ENCODE measurements at places on chromosomes 11 and 22.

GRCh38 chr11:31636983-31637382 is 127.4 kb downstream of the ELP4 start:
- DNase-seq = no peak

DNA sequence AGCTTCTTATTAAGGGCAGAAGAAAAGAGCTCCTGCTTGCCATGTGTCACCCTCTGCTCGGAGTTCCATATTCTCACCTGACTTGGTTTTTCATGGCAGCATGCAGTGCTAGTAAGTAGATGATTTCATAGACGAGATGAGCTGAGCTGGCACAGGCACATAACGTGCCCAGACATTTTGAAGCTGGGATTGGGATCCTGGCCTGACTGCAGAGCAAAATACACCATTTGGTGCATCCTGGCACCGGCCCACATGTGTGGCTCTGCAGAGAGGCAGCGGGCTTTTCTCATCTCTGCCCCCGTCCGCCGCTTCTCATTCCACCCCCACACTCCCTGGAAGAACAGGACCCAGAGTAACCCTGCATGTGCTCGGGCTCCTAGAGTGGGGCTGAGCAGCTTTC is 24.8 kb downstream of the FAM118A start:
- no peak for DNase-seq

DNA sequence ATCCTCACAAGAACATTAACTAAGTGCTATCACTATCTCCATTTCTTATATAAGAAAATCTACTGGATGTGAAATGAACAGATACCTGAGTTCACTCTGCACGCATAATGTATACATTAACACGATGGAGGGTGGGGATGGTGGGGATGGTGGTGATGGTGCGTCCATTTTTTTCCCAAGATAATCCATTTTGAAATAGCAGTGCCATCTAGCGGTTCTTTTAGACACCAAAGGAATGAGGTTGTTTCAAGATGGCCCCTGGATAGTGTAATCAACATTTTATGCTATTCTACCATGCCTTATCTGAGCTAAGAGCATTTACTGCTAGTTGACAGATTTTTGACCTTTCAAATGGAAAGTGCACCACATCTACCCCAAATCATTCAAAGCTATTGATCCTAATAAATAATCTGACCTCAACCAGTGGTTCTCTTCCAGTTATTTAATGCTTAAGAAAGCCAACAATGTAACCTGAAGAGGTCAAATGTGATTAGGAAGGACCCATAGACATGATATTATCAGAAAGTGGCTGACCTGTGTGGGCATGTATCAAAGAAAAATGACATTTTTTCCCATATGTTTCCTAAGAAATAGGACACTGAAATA is 714.7 kb upstream of the TENM4 start:
- DNase-seq = peak; percentile 61

- no peak for DNase-seq
Observed at GRCh38 chr11:47448566-47449427, at the start of gene RAPSN. Gene RAPSN (minus strand): TSS chr11:47449136. CDS start chr11:47448964, 172 bp downstream.

DNA sequence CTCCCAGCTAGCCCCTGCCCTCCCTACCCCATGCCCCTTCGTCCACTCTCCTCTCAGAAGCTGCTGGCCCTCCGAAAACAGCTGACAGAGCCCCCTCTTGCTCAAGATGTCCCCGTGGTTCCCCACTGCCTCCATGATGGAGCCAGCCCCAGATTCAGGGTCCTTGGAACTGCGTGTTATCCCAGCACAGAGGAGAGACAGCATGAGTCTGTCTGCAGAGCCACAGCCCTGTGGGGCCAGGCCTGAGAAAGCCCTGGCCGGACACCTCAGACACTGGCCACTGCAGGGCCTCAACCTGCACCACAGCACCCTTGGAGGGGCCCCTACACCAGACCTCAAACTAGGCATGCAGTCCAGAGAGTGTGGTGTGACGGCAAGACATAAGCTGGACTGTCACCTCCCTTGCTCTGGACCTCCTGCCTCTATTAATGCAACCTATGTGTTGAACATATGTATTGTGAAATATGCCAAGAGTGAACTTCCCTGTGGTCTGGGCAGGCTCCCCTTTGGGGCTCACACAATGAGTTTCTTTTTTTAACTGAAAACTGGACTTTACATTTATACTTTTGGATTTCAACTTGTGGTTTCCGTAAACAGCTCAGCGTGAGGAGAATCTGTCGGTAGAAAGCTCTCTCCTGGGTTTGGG is 9.6 kb downstream of the PNPLA5 start:
- DNase-seq = no peak

DNA sequence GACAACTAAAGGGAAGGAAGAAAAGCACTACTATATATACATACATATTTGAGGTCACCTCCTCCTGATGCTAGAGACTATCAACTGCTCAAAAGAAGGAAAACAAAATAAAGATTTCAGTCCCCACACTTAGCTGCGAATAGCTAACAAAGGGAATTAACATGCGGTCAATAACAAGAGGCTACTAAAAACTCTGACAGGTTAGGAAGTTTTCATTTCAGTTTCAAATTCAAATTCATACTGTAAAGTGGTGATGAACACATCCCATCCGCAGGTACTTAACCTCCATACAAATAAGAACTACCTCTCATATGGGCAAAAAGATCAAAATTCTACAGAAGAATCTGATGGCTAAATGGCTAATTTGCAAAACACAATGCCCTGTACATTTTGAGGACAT is 2.6 kb downstream of the NAP1L4 start:
- DNase-seq = no peak

- DNase-seq = no peak
Observed at GRCh38 chr11:128512474-128512996, 74.8 kb downstream of the ETS1 start.

DNA sequence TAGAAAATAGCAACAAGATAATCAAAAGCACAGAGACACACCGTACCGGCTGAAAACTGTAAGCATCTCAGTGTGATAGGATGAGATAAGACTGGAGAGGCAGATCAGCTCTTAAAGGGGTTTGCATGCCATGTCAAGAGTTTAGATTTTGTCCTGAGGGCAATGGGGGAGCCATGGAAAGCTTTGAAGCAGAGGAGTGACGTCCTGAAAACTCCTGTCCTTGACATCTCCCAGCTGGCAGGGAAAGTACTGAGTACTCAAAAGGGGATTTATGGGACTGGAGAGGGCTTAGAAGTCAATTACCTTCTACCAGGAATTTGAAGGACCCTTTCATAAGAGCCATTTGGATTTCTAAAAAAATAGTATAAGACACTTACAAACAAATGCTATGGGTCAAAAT is 420.5 kb upstream of the NARS2 start:
- no peak for DNase-seq

GRCh38 chr11:112902361-112903011 is 58.7 kb upstream of the NCAM1 start:
- no peak for DNase-seq

- no peak for DNase-seq
Observed at GRCh38 chr22:46454504-46455269, 82.7 kb downstream of the CELSR1 start.

DNA sequence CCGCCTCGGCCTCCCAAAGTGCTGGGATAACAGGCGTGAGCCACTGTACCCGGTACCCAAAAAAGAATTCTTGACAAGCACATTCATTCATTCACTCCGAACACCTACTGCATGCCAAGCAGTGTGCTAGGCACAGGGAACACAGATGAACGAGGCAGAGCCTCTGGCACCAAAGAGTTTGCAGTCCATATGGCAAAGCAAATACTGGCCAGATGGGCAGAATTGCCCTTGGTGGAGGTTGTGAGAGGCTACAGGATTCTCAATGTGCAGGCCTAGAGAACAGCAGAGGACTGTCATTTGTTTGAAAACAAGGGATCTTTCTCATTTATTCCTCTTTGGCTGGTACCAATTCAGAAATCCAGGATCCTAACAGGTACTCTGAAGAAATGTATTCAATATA is 27.5 kb upstream of the MTCH2 start:
- no peak for DNase-seq

DNA sequence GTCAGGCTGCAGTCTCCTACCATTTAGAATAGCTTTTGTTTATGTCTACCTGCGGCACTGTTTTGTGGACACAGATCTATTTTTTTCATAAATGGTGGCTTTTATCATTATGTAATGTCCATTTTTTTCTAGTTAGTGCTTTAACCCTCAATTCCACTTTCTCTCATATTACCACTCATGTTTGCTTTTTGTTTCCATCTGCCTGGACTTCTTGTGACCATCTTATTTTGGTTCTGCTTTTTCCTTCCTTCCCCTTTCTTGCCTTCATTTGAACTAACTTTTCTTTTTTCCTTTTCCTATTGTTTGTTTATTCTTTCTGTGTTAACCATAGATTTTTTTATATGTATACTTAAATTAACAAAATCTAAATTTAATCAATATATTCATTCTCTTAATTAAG is 98.5 kb upstream of the SLC22A12 start:
- no peak for DNase-seq

GRCh38 chr11:78281511-78281910 is 92.8 kb downstream of the USP35 start:
- DNase-seq = no peak

- no peak for DNase-seq
Observed at GRCh38 chr11:567011-567628, 6.3 kb downstream of the RASSF7 start.

GRCh38 chr11:8566613-8567210 is 27.3 kb downstream of the STK33 start:
- peak; percentile 41 for DNase-seq

DNA sequence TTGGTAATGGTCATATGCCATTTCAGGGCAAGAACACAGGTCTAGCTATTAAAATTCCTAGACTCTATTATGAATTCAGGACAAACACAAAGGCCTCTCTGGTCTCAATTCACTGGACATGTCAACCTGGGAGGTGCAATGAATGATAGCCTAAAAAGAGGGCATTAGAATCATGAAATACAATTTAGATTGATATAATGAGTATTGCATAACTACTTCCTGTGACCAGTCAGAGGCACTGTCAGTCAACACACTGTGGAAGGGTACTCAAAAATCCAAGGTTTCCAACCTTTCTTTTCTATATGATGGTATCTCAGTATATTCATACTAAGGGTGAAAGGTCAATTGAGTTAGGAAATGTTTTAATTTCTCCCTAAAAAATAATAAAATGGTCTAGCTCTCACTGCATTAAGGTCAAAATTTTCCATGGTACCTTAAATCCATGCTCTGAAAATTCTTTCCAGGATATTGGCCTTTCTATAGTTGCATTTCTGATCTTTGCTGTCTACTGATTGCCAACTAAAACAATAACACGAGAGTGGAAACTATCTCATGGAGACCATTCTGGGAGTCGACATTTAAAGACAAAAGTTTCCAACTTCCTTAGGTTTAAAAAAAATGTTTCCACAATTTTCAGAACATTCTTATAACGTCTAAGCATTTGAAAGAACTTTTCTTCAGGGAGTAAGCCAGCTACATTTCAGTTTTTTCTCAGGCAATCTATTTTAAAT is 81.7 kb upstream of the APOA1 start:
- no peak for DNase-seq

DNA sequence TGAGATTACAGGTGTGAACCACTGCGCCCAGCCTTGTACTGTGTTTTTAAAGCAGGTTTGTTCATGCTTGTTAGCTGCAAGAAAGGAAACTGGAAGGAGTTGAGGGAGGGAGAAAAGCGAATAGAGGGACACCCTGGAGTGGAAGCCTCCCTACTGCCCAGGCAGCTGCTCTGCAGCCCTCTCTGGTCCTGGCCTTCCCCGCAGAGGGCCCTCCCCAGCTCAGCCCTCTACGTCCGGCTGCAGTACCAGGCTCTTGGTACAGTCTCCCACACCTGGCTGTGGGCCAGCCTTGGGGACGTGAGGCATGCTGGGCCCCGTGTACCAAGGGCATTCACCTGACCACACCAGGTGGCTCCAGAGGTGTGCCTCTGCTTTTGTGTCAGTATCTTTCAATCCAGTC is 70.8 kb downstream of the MED15 start:
- no peak for DNase-seq

GRCh38 chr11:70740488-70740851 is 342.1 kb downstream of the CTTN start:
- DNase-seq = no peak

DNA sequence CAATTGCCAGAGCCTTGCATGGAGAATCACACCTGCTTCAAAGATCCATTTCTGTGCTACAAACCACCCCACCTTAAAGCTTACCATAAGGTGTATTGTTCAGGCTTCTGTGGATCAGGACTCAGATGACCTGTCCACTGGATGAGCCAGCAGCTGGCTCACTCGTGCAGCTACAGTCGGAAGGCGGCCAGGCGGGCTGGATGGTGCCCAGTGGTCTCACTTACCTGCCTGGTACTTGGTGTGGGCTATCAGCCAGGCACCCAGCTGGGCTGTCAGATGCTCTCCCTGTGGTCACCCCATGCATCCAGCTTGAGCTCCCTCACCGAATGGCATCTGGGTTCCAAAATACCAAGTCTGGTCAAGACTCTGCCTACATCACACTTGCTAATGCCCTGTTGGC is 10.9 kb upstream of the APOBEC3B start:
- no peak for DNase-seq

GRCh38 chr11:102793677-102794290 is 4.2 kb downstream of the MMP1 start:
- no peak for DNase-seq

DNA sequence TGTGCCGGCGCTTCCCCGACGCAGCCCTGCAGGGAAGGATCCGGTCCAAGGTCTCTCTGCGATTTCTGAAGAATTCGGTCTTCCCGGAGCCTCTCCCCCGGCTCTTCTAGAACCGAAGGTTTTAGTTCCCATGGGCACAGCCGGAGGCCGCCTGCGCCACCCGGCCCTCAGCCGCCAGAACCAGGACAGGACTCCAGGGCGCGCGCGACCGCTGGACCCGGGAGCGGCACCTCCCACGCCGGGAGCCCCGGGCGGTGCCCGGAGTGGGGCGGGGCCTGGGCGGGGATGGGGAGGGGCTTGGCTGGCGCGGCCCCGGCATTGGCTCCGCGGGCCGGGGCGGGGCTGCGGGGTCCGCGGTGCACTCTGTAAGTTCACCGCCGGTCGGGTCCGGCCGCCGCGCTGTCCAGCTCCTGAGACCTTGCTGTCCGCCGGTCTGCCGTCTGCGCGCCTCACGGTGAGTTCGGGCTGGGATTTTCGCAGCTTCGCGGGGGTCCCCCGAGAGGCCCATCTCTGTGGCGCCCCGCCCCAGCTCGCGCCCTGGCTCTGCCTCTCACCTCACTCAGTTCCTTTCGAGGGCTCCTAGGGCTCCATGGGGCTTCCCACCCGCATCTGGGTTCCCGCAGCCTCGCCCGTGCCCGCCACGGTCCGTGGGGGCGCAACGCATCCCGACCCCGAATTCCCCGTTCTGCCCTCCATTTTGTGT is at the start of gene CDC42EP2:
CDC42EP2 (plus strand) TSS at position 366 of the 703 bp plus-strand sequence. CDS start 6,033 bp downstream, outside the sequence.
- peak; percentile 49 for DNase-seq

- no peak for DNase-seq
Observed at GRCh38 chr11:2265854-2266585, 4.4 kb downstream of the ASCL2 start.

Data from NCI-H748 treated with DMSO at 0.1 percent for 48 hours (cell line).